CD4-positive, CD25-positive, alpha-beta regulatory T cell (primary cell): ENCODE measurements at places on chromosomes 5 and 9. TPM values are rescaled to one million over a fixed set of nuclear protein-coding genes. Genes with fewer than 3 reads are reported as not detected.

Gene ATOX1
- 70.5 TPM for polyA plus RNA-seq

Gene HARS2
- polyA plus RNA-seq, result 22.7 TPM

Gene PCDHA6
- polyA plus RNA-seq, result not detected

Gene NR4A3
- polyA plus RNA-seq, result 0.43 TPM

Gene C5orf52
- polyA plus RNA-seq, result not detected

Gene GFI1B
- polyA plus RNA-seq, result 0.05 TPM

Gene ECM2
- not detected for polyA plus RNA-seq

Gene DUSP1
- polyA plus RNA-seq, result 551 TPM

Gene MEGF10
- 0.09 TPM for polyA plus RNA-seq

Gene TAF11L9
- polyA plus RNA-seq, result not detected

Gene SOX30
- 0.62 TPM for polyA plus RNA-seq

Gene GNA14
- polyA plus RNA-seq, result not detected

Gene LCN15
- polyA plus RNA-seq, result not detected

Gene IGFBPL1
- not detected for polyA plus RNA-seq

Gene CD274
- 1.5 TPM for polyA plus RNA-seq

Gene FXN
- polyA plus RNA-seq, result 58.7 TPM

Gene TEX48
- polyA plus RNA-seq, result not detected

Gene GZMA
- 63.5 TPM for polyA plus RNA-seq

Gene C9
- not detected for polyA plus RNA-seq

Gene RASEF
- polyA plus RNA-seq, result not detected

Gene IRGM
- polyA plus RNA-seq, result 1.8 TPM

Gene ENHO
- not detected for polyA plus RNA-seq

Gene OR1L8
- 0.20 TPM for polyA plus RNA-seq

Gene FBXL7
- polyA plus RNA-seq, result not detected

Gene SLC25A25
- polyA plus RNA-seq, result 11.3 TPM

Gene MAP1B
- polyA plus RNA-seq, result 0.13 TPM

Gene KLHL3
- 2.8 TPM for polyA plus RNA-seq

Gene PNPLA7
- 1.5 TPM for polyA plus RNA-seq

Gene PHYKPL
- polyA plus RNA-seq, result 42.2 TPM

Gene IRX4
- not detected for polyA plus RNA-seq

Gene FYB1
- 254 TPM for polyA plus RNA-seq

Gene RNF224
- polyA plus RNA-seq, result not detected

Gene GRM6
- not detected for polyA plus RNA-seq

Gene CD14
- polyA plus RNA-seq, result 1.3 TPM

Gene ABLIM3
- 0.29 TPM for polyA plus RNA-seq

Gene EIF4EBP3
- 42.5 TPM for polyA plus RNA-seq

Gene INSYN2B
- polyA plus RNA-seq, result 0.07 TPM

Gene COL27A1
- not detected for polyA plus RNA-seq

Gene TAF11L14
- polyA plus RNA-seq, result not detected

Gene ERCC8
- 16.2 TPM for polyA plus RNA-seq

Gene ANKRD31
- 0.65 TPM for polyA plus RNA-seq
